ENCODE measurements at places on chromosomes 4 and X. TPM values are rescaled to one million over a fixed set of nuclear protein-coding genes. Genes with fewer than 3 reads are reported as not detected.

VGLL1 gene
- not detected for total RNA-seq

TCEANC gene
- 2.1 TPM for total RNA-seq

POU4F2 gene
- total RNA-seq = not detected

MGARP gene
- total RNA-seq = 32.9 TPM

EDA2R gene
- 6.3 TPM for total RNA-seq

GC gene
- not detected for total RNA-seq

FANCB gene
- 4.0 TPM for total RNA-seq

PCDH11X gene
- total RNA-seq = not detected
